ENCODE measurements at places on chromosomes 12 and 14.

- DNase-seq: no peak
Observed at GRCh38 chr12:121822393-121823100, 18.7 kb downstream of the SETD1B start.

- DNase-seq: no peak
Observed at GRCh38 chr14:33682760-33683159, 268.1 kb downstream of the EGLN3 start.

DNA sequence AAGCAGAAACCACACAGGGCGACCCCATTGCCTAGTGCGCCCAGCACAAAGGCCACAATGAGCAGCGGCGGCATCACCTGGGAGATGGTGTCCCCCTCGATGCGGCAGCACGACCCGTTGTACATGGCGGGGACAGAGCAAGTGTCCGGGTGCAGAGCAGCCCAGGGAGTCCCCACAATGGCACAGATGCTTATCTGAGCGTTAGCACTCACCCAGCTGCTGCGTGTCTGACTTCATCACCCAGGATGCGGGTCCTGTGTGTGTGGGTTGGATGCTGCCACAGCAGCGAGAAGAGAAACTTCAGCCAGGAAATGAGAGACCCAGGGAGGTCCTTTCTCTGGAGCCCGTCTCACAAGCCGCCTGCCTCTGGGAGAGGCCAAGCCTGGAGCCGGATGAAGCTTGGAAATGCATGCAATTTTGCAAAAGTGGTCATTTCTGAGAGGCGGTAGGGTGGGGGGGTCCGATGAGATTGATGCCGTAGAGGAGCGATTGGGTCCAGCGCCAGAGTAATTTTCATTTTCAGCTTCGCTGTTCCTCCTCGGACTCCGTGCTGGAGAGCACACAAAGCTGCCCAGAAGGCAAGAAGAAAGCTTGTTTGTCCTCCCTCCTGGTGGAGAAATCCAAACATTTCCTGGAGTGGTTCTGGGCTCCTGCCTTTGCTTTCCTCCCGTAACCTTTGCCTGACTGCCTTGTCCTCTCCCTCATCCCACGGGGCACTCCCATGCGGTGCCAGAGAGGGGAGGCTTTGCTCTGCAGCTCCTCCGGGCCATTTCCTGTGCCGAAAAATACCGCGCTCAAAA lies at the start of gene HCAR1:
TSS of gene HCAR1 (minus strand) at position 630 of the 800 bp plus-strand sequence. CDS start at position 125, 505 bp downstream.
- DNase-seq: no peak

DNA sequence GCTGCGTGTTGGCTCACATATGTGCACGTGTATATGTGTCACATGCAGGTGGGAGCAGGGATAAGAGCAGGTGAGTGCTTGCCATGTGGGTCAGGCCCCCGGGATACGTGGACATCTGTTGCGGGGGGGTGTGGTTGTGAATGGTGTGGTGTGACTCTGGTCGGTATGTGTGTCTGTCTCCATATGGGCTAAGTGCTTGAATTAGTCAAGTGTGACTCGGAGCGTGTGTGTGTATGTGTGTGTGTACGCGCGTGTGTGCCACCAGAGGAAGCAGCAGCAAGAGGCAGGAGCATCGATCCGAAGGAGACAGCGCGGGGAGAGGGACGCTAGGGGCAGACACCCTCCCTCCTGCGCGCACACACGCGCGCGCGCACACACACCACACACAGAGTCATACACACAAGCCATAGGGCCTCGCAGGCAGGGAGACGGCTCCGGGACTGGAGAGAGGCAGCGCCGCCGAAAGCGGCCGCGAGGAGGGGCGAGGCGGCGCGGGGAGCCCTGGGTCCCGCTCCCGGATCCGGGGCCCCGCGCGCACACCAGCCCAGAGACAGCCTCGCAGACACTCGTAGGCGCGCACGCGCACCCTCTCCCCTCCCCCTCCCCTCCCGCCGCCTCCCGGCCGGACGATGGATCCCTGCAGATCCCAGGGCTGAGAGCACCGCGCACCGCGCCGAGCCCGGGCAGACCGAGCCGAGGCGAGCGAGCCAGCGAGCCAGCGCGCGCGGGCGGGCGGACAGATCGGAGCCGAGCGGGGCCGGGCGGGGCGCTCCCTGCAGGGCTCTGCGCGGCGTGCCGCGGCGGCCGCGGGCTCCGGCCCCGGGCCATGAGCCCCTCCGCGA lies at the start of gene ASIC1:
TSS of gene ASIC1 (plus strand) at position 597 of the 842 bp plus-strand sequence. CDS start 1,171 bp downstream, outside the sequence.
- DNase-seq: peak; percentile 77

DNA sequence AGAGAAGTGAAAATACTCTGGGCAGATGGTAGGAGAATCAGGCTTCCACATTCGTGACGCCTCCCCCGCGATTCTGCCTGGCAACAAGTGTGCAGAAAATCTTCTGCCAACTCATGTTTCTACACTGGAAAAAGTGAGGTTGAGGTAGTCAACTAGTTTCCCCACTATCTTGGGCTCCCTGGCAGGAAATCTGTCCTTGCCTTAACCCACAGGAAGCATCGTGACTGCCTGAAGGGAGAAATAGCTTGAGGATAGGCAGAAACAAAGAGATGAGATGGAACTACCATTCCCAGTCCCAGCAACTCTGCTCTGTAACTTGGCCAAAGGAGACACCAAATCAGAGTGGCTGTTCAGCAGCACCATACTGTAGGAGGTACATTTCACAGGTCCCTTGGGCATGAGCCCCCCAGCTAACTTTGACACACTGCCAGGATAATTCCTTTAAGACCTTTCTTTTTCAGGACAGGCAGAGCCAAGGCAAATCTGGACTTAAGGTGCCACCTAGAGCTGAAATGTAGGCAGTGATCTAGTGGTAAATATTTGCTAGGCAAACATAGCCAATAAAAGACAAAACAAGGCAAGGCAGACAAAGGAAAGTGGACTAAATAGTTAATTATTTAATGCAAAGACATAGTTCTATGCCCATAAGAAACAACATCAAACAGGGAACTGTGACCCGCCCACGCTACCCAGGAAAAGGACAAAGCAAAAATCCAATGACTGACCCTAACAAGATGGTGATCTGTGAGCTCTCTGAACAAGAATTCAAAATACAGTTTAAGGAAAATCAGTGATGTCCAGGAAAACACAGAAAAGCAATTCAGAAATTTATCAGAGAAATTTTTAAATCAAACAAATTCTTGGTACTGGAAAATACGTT lies 205.1 kb downstream of the PTPRO start:
- no peak for DNase-seq

GRCh38 chr12:15151161-15152091 lies 69.8 kb downstream of the RERG start:
- no peak for DNase-seq

GRCh38 chr14:55448141-55448614 lies 7.8 kb upstream of the TBPL2 start:
- no peak for DNase-seq

DNA sequence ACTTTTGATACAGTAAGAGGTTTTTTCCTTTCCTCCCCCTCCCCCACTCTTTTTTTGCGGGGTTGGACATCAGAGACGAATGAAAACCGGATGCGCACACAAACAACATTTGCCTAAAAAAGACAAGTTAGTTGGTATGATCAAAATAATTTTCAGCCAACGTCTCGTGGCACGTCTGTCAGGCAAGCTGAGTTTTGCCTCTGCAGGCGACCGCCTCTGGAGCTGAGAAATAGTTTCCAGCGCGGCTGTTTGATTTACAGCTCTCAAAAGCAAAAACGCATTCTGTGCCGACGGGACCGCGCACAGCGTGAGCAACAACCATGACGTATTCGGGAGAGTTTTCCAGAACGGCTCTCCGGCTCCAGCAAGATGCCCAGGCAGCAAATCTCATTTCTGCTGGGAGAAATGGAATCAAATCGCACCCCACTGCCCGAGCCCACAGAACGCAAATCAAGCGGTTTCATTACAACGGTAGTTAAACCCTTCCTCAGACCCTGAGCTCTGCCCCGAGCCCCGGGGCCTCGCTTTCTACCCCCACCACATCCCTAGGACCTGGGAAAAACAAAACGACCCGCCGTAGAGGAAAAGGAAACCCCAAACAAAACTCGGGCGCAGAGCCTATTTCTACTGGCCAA lies 14.2 kb upstream of the CALM1 start:
- DNase-seq: peak; percentile 83

All from dorsolateral prefrontal cortex (tissue), 122 donors.